Upper lobe of left lung (tissue), 6 donors: ENCODE measurements at places on chromosomes 4 and X. TPM values are rescaled to one million over a fixed set of nuclear protein-coding genes. Genes with fewer than 3 reads are reported as not detected.

Gene MANBA
- total RNA-seq, result 48.0 TPM

GRCh38 chrX:155144926-155145325 is 71.3 kb upstream of the VBP1 start:
- no peaks in the 10 kb centered on the region for H3K36me3 ChIP-seq
- no peak overlapping the region for H3K27ac ChIP-seq

DNA sequence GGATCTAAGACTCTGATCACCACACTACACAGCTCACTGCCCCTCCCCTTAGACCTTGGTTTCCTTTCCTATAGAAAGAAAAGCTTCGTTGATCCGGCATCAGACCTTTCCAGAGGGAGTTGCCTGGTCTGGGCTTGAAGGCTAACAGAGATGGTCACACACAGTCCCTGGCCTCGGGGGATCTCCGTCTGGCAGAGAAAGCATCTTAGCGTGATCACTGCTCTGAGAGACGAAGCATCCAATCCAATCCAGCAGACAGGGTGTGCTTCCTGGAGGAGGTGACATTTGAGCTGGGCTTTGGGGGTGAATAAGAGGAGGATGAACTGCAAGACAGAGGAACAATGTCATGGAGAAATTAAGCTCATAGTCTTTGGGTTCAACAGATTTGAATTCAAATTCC is 49.5 kb downstream of the HTRA3 start:
- H3K4me1 ChIP-seq, result peaks cover 20% of the 10 kb centered on the region
- H3K27me3 ChIP-seq, result no peaks in the 10 kb centered on the region
- H3K27ac ChIP-seq, result no peak overlapping the region

DNA sequence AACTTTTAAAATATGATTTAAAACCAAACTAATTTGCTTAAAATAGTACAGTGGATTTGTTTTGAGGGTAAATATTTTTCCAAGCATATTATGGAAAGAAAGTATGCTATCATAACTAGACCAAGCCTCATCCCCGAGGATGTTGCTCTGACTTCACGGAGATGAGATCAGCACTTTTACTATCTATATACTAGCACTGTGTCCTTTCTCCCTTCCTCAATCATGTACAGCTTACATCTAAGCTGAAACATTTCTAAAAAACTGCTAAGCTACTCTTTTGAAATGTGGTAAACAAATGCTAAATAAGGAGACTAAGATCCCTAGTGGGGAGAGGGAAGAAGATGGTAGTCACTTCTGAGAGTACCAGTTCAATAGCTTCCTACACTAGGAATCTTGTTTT is 23.8 kb downstream of the AMMECR1 start:
- DNase-seq, result no peak
- no peak overlapping the region for H3K27ac ChIP-seq
- H3K27me3 ChIP-seq, result no peaks in the 10 kb centered on the region
- no peaks in the 10 kb centered on the region for H3K4me1 ChIP-seq

- H3K27ac ChIP-seq, result no peak overlapping the region
- H3K4me1 ChIP-seq, result peaks cover 3% of the 10 kb centered on the region
- H3K27me3 ChIP-seq, result no peaks in the 10 kb centered on the region
- no peak overlapping the region for H3K4me3 ChIP-seq
Observed at GRCh38 chrX:96425200-96425599, 259.4 kb upstream of the DIAPH2 start.

Gene BRS3
- not detected for total RNA-seq

DNA sequence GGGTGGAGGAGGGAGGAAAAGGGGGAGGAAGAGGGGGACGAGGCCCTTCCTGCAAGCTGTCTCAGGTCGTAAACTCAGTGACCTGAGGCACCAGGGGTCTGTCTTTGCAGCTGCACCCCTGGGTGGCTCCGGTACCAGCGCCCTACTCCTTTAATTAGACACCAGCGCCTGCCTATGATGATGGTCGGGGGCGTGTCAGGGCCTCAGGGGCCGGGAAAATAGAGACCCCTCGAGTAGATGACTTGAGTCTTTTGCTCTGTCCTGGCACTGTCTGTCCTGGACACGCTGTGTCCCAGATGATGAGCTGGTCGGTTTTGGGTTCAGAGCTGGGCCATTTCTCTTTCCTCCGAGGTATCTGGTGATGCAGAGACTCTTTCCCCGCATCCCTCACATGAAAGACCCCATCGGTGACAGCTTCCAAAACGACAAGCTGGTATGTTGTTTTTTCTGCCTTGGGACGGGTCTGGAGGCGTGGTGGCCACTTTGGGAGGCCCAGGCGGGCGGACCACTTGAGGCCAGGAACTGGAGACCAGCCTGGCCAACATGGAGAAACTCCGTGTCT is 11.2 kb downstream of the SLC25A6 start:
- no peaks in the 10 kb centered on the region for H3K27me3 ChIP-seq
- no peak overlapping the region for H3K27ac ChIP-seq
- peaks cover 23% of the 10 kb centered on the region for H3K36me3 ChIP-seq
- H3K4me1 ChIP-seq, result no peaks in the 10 kb centered on the region
- no peak overlapping the region for H3K4me3 ChIP-seq

- H3K36me3 ChIP-seq, result no peaks in the 10 kb centered on the region
- H3K27ac ChIP-seq, result no peak overlapping the region
- DNase-seq, result no peak
- no peaks in the 10 kb centered on the region for H3K27me3 ChIP-seq
Observed at GRCh38 chr4:21476757-21477156, 471.8 kb downstream of the KCNIP4 start.
